Ascending aorta (tissue), 2 donors: ENCODE measurements at places on chromosomes 1 and 21. TPM values are rescaled to one million over a fixed set of nuclear protein-coding genes. Genes with fewer than 3 reads are reported as not detected.

DNA sequence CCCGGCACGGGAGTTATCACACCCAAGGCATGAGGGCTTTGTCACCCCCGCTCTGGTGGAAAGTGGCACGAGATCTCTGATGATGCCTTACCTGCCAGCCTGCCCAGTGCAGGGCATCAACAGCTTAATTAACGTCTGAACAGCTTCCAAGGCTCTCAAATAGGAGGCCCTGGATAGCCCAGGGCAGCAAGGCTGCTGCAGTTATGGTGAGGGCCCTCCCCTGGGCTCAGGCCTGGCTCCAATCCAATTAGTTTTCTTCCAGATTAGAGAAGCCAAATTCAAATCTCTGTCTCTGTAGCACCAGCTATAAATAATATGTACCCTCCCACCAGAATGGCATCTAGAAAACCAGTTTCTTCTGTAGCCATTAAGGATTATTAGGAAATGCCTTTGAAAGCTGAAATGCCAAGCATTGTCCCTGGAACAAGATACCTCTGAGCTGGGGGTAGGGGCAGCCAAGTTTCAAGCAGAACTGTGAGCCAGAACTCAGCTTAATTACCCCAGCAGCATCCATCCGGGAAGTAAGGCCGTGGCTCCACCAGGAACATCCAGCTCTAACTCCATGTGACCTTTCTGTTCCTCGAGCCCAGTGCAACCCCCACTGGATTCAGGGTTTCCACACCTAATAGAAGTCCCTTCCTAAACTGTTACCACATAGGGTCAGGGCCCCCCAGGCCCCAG is 12.5 kb downstream of the QSOX1 start:
- peaks cover 3% of the 10 kb centered on the region for H3K4me1 ChIP-seq
- no peak overlapping the region for H3K4me3 ChIP-seq
- DNase-seq, result no peak

DNA sequence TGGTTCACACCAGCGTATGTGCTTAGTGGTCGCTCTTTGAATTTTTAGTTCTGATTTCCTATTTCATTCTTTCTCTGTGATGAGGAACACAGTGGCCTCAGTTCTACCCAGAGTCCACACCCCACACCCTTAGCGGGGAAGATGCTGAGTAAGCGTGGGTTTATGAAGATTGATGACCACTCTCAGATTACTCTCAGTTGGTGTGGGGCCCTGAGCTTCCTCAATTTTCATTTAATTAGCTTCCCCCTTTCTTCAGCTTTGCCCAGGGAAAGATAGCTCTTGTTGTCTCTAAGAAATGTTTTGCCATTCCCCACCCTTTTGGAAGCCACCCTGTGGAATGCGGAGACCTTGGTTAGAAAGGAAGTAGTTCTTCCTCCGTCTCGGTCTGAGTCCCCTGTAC is 299.9 kb upstream of the PROX1 start:
- no peaks in the 10 kb centered on the region for H3K4me1 ChIP-seq
- no peak overlapping the region for H3K27ac ChIP-seq
- no peaks in the 10 kb centered on the region for H3K36me3 ChIP-seq
- H3K4me3 ChIP-seq, result no peak overlapping the region

GRCh38 chr1:58996341-58997059 is 212.7 kb upstream of the JUN start:
- H3K27ac ChIP-seq, result no peak overlapping the region
- DNase-seq, result no peak
- H3K27me3 ChIP-seq, result no peaks in the 10 kb centered on the region
- H3K4me1 ChIP-seq, result no peaks in the 10 kb centered on the region

Gene LRRC7
- not detected for total RNA-seq

Gene NCAM2
- total RNA-seq, result 7.2 TPM

DNA sequence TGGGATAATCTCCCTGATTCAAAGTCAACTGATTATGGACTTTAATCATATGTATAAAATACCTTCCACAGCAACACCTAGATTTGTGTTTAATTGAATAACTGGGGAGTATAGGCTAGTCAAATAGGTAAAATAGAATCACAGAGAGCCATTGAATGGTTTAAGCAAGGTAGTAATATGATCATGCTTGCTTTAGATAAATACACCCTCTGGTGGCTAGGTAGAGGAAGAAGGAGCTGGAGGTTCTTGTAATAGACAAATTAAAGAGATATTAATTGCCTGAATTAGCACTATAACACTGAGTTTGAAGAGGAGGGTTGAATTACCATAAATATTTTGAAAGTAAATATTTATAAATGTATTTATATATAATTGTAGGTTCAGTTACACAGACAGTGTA is 40.3 kb downstream of the DIRAS3 start:
- no peak for DNase-seq
- no peak overlapping the region for H3K4me3 ChIP-seq
- H3K36me3 ChIP-seq, result no peaks in the 10 kb centered on the region

Gene CELA2A
- total RNA-seq, result not detected

- H3K36me3 ChIP-seq, result no peaks in the 10 kb centered on the region
- H3K27me3 ChIP-seq, result no peaks in the 10 kb centered on the region
- H3K27ac ChIP-seq, result no peak overlapping the region
- no peak for DNase-seq
- no peak overlapping the region for H3K4me3 ChIP-seq
- no peaks in the 10 kb centered on the region for H3K4me1 ChIP-seq
Measured at GRCh38 chr21:35987475-35987874, 72.9 kb downstream of the SETD4 start.

GRCh38 chr1:2967881-2968280 is 53.4 kb upstream of the ACTRT2 start:
- no peak overlapping the region for H3K27ac ChIP-seq
- peaks cover 9% of the 10 kb centered on the region for H3K4me1 ChIP-seq
- no peak overlapping the region for H3K4me3 ChIP-seq
- no peak for DNase-seq
- H3K36me3 ChIP-seq, result no peaks in the 10 kb centered on the region

DNA sequence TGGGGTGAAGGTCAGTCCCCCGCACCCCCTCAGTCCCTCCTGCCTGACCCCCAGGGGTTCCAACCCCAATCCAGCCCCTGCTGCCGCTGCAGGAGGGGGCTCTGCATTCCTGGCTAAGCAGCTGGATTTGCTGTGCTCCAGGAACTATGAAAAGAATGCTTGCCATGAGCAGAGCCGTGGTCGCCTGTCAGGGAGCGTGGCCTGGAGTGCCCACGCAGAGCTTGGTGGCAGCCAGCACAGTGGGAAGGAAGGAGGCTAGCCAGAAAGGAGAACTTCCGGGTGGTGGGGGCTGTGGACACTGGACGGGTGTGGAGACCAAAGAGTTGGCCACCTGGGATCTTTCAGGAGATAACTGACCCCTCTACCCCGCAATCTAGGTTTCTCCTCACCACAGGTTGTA is 5.6 kb downstream of the COL8A2 start:
- peaks cover 23% of the 10 kb centered on the region for H3K4me1 ChIP-seq
- H3K27ac ChIP-seq, result peak overlapping the region; percentile 95
- no peaks in the 10 kb centered on the region for H3K36me3 ChIP-seq
- no peak overlapping the region for H3K4me3 ChIP-seq

Gene ITLN1
- total RNA-seq, result 2.2 TPM

Gene SCP2
- total RNA-seq, result 26.3 TPM

DNA sequence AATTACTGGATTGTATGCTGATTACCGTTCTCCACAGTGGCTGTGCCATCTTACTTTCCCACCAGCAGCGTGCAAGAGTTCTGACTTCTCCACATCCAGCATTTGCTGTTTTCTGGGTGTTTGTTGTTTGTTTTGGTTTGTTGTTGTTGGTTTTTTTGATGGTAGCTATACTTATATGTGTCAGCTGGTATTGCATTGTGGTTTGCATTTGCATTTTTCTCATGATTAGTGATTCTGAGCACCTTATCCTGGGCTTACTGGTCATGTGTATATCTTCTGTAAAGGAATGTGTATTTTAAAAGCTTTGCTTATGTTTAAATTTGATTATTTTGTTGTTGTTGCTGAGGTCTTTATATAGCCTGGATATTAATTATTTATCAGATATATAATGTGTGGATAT is 66.9 kb upstream of the MAP1LC3C start:
- no peaks in the 10 kb centered on the region for H3K36me3 ChIP-seq
- no peaks in the 10 kb centered on the region for H3K4me1 ChIP-seq
- H3K27me3 ChIP-seq, result no peaks in the 10 kb centered on the region
- DNase-seq, result no peak
- no peak overlapping the region for H3K4me3 ChIP-seq
- H3K27ac ChIP-seq, result no peak overlapping the region

DNA sequence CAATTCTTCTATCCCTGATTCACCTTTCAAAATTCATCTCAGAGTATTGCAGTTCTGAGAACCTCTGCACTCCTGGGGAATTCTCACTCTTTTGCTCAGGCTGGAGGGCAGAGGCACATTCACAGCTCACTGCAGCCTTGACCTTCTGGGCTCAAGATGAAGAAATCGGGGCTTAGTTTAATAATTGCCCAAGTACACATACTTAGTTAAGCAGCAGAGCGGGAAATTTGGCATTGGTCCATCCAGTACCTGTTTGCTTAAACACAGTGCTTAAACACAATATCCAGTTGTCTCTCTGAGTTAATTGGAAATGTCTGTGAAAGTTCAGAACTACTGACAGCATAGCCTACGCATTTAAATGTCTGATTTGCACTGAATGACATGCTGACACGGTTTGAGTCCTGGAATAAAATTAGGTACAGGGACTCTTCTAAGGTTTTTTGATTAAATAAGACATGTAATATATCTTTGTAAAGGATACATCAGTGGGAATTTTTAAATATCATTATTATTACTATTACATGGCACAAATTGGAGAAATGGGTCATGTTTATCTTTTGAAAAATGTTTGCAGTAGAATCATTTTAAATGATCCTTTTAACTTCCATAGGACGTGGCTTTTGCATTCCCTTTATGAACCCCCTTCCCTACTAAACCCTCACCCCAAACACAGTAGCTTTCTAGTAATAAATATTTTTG is 337.4 kb downstream of the SRGAP2C start:
- H3K27me3 ChIP-seq, result peaks cover 7% of the 10 kb centered on the region
- H3K4me3 ChIP-seq, result no peak overlapping the region
- DNase-seq, result no peak
- H3K36me3 ChIP-seq, result no peaks in the 10 kb centered on the region
